Kidney epithelial cell (primary cell): ENCODE measurements at places on chromosomes 3 and 15.
A peak's percentile ranks its signal among the peaks of the same experiment; 100 is the strongest.

DNA sequence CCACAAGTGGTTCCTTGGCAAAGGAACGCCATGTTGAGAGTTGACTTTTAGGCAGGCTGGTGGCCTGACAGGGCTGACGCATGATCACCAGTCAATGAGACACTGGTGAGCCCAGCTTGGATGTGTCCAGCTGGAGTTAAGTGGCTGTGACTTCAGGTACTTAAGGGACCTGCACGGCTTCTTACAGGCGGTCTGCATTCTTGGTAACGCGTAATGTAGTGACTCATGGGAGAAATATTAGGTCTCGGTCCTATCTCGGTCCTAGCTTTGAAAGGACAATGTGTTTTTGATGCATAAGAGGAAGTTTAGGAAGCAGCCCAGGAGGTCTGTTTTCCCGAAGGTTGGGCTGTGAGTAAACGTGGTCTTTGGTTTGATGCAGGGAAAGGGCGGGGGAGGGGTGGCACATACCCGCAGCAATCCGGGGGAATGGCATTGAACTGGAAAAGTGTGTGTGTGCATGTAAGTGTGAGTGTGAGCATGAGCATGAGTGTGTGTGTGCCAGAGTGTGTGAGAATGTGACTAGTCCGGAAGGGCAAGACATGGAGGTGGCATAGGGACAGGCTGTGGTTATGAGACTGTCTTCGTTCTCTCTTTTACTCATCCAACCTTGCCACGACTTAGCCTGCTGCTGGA lies 55.3 kb downstream of the FAM43A start:
- peak; percentile 89 for DNase-seq

- DNase-seq: no peak
Measured at GRCh38 chr3:181326637-181327223, 337.2 kb upstream of the DNAJC19 start.

- peak; percentile 92 for DNase-seq
Measured at GRCh38 chr3:45688882-45689786, at the start of gene SACM1L. Gene SACM1L (plus strand): TSS chr3:45689396. CDS start chr3:45689466, 70 bp downstream.

GRCh38 chr3:39114456-39114855 lies 7.0 kb downstream of the TTC21A start:
- no peak for DNase-seq

GRCh38 chr15:37079726-37080125 lies 20.6 kb downstream of the MEIS2 start:
- DNase-seq: no peak

GRCh38 chr3:23993556-23994243 lies 48.6 kb downstream of the NR1D2 start:
- no peak for DNase-seq

DNA sequence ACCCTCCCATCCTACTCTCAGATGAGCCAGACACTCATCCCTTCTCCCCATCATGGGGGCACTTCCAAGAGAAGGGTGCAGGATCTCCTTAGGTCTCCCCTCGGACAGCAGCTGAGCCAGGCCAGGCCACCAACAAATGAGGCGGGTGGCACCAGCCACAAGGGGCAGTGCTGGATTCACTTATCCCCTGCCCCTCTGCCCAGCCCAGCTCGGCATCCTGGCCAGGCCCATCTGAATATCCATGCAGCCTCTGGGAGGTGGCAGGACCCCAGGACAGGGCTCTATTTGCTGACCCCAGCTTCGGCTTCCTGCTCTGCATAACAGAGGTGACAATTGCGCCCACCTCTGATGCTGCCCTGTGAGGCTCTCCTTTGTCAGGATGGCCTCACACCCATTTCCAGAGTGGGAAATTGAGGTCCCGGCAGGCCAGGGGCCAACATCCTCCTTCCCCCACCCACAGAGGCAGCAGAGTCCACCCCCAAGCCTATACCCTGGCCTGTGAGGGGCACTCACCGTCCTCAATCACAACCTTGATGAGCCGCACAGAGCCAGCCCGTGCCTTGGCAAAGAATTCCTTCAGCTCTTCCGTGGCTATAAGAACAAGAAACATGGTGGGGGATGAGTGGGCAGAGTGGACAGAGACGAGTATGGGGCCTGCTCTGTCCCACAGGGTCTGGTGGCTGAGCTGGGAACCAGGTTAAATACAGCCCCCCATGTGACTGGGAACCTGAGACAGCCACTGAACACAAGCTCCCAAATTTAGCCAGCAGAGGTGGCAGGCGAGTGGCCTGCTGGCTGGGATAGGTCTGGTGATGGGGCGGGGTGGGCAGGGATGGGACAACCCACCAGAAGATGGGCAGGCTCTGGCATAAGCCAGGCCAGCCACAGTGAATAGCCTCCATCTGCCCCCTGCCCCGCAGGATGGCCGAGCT lies 4.2 kb downstream of the TWF2 start:
- no peak for DNase-seq

DNA sequence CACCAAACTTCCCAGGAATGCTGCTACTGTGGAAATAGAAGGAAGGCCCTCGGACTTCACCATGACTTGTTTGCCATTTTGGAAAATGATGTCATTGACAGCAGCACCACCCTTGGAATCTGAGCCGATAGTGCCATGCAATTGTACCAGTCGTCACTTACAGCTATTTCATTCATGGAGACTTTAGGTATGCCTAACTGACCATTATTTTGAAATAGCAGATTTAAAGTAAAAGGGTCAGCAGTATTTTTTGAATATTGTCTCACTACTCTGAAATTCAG lies 66.0 kb upstream of the ARL8B start:
- DNase-seq: no peak

DNA sequence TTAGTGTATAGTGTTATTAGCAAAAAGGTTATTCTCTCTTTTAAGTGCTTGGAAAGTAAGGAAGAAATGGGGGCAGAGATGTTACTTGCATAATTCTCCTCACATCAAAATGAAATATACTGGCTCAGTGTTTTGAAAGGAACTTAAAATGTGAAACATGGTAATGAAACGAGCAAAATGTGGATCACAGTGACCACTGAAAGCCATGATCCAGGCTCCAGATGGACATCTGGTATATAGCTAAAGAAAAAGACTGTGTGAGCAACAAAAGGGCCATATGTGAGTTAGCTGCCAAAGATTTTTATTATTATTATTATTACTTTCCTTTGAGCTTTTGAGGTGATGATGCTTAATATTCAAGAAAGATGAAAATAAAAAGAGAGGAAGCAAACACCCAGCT lies 89.6 kb downstream of the GAP43 start:
- DNase-seq: no peak

DNA sequence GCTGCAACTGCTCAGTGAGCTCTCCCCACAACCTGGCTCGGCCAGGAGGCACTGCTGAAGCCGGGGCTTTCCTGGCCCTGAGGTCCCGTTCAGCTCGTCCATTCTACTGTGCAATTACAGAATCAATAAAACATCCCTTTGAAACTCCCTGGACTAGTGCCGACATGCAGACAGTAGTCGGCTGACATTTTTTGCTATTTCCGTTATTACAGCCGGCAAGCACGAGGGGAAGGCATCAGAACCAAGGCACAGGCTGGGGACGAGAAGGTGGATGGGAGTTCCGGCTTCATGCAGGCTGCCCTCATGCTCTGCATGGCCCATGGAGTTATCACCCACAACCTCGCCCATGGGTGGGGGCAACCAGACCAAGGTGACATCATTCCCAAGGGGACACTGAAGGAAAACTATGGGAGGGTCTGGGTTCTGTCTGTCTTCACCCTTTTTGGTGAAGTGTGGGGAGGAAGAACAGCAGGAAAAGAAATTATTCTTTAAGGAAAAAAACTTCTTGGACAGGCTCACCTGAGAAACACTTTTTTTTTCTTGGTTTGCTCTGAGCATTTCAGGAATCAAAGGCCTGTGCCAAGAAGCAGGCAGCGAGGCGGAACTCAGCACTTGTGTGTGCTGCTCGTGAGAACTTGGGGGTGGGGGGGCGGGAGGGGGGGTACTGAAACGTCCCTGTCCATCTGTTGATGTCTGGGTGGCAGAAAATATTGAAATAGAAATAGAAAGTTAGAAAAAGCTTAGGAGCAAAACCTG lies 154.5 kb downstream of the FOXP1 start:
- DNase-seq: no peak

GRCh38 chr3:190016966-190017365 lies 103.7 kb downstream of the P3H2 start:
- DNase-seq: no peak

- no peak for DNase-seq
Measured at GRCh38 chr3:7739754-7740153, 761.9 kb upstream of the LMCD1 start.

DNA sequence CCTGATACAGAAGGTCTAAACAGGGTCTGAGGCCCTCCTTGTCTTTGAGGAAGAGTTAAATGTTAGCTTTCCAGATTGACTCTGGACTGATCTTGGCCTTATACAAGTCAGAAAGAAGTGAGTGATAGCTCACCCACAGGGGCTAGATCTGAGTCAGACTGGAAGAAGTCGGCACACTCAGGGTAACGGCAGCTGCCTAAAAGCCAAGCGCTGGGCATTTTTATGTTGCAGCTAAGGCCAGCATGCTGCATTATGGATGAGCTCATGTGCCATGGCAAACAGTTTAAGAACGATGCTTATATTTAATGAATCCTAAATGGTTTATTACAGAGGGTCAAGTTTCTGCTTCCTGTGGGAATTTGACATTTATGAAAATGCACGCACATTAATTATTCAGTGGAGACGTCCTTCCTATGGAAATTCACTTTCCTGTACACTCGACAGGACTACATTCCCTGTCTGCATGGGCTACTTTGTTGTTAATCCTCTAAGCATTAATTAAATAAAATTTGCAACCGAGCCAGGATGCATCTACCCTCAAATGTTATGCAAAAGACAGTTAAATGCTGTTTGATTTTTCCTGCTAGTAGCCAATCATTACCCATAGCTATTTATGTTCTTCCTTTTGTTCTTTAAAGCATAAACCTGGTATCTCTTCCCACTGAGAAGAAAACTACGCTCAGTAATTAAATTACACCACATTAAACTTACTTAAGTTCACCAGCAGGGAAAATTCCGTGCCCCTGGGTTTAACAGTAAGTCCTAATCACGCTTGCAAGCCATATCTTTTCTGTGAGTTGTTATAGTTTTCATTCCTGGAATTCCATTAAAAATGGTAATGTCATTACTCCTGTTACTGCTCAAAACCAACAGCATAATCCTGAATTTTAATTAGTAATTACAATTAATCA lies 762.7 kb upstream of the CFAP20DC start:
- no peak for DNase-seq

GRCh38 chr15:55247311-55247710 lies 42.3 kb downstream of the RAB27A start:
- no peak for DNase-seq

DNA sequence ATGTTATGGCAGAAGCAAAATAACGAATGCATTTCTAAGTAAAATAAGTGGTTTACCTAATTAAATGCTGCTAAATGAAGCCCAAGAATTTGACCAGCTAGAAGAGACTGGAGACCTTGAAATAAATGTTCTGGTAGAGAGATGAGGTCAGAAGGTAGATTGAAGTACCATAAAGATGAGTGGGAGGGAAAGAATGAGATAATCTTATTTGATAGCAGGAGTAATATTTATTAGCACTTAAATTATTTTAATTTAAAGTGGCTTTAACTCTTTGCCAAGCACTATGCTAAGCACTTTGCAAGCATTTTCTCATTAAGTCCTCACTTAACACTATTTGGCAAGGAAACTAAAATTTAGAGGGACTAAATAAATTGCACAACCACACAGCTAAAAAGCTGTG lies 314.9 kb upstream of the CCDC54 start:
- DNase-seq: no peak

DNA sequence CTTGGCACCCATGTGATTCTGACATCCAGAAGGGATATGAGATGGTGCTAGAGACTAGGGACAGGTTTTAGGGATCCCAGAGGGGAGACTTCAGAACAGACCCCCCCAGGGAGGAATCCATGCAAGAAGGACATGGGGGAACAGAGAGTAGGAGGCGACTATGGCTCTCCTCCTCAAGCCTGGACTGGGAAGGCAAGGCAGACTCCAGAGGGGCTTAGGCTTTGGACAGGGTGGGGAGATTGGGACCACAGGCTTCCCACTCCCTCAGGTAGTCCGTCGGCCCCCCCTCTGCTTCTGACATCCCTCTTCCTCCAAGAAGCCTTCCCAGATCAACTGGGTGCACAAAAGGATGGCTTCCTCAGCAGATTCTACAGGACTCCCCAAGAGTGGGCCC lies 3.0 kb upstream of the VIPR1 start:
- no peak for DNase-seq

- peak; percentile 54 for DNase-seq
Measured at GRCh38 chr3:24533561-24534193, 39.0 kb upstream of the THRB start.

DNA sequence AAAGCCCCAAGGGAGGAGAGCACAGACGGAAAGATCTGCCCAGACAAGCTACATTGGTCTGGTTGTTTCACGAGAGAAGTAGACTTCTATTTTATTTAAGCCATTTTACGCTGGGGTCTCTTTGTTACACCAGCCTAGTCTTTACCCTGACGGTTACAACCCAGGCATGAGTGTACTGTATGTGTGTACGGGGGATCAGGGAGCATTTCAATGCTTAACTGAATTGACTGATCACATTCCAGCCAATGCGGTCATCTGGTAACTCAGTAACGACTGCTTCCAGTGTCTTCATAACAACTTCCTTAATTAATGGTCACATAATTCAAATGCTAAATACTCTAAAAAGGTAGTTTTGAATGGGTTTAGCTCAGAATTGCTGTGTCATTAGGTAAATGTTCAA lies 288.6 kb downstream of the FOXP1 start:
- DNase-seq: peak; percentile 31

DNA sequence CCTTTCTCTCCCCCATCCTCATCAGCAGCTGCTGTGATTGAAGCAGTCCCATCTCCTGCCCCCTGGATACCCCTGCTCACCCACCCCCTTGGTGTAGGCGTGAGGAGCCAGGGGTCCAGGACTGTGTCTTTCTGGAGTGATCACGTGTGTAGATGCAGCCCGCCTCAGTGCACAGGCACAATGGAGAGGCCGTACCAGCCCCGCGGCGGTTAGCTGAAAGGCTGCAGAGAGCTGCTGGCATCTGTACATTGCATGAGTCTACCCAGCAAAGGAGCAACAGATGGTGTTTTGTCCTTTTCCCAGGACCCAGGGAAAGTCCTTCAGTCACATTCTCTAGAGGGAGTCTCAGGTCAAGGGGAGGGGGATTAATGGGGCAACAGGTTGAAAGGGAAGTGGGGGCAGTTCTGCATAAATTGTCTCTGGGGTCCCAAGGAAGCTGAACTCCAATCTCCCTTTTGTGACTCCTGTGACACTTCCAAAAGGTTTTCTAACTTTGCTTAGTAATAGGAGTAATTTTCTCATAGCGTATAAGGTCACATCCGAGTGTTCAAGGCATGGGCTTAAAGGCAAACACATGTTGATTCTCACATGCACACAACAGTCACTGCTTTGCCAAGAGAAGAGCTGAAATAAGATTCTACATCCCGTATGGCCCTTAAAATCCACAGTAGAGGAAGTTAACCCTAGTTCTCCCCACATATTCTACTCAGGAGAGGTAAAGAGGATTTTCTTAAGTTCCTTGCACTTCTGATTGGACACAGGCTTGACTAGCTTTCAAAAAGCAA lies 7.1 kb downstream of the CSPG5 start:
- DNase-seq: no peak

DNA sequence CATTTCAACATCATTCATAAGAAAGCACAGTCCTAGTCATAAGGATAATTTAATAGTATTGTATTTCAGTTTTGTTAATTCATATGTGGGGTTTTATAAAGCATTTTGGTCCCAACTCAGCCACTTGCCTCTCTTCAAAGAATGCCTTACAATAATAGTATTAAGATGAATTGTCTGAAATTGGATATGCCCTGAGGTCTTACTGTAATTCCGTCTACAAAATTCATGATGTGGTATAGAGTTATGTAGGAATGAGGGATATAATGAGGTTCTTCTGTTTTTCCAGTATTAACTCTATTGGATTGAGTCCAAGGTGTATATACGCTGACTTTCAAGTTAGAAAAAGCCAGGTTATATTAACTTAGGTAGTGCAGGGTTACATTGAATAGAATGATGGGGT lies 177.0 kb downstream of the GOLIM4 start:
- DNase-seq: no peak

GRCh38 chr15:91284758-91285466 lies 184.9 kb downstream of the SV2B start:
- DNase-seq: no peak
